ENCODE measurements at places on chromosomes 4 and X. TPM values are rescaled to one million over a fixed set of nuclear protein-coding genes. Genes with fewer than 3 reads are reported as not detected.

Gene FAM53A
- 2.7 TPM for total RNA-seq

- H3K27me3 ChIP-seq, result peaks cover 17% of the 10 kb centered on the region
Observed at GRCh38 chr4:183765251-183765911, 106.3 kb downstream of the TRAPPC11 start.

Gene ADH7
- total RNA-seq, result not detected

Gene PARM1
- not detected for total RNA-seq

Gene SPANXA2
- 122 TPM for total RNA-seq

Gene PROM1
- not detected for total RNA-seq

GRCh38 chr4:167452922-167453430 is 218.7 kb upstream of the SPOCK3 start:
- H3K27ac ChIP-seq, result no peak overlapping the region
- no peak for DNase-seq
- no peak overlapping the region for H3K4me3 ChIP-seq
- no peaks in the 10 kb centered on the region for H3K36me3 ChIP-seq
- peaks cover 2% of the 10 kb centered on the region for H3K27me3 ChIP-seq

- no peak for DNase-seq
- no peaks in the 10 kb centered on the region for H3K27me3 ChIP-seq
Observed at GRCh38 chrX:3046253-3047240, 5.3 kb downstream of the ARSF start.
